Tibial nerve (tissue), 4 donors: ENCODE measurements at places on chromosomes 6 and 20.

- no peak for DNase-seq
Measured at GRCh38 chr6:111795558-111795957, 77.7 kb downstream of the FYN start.

DNA sequence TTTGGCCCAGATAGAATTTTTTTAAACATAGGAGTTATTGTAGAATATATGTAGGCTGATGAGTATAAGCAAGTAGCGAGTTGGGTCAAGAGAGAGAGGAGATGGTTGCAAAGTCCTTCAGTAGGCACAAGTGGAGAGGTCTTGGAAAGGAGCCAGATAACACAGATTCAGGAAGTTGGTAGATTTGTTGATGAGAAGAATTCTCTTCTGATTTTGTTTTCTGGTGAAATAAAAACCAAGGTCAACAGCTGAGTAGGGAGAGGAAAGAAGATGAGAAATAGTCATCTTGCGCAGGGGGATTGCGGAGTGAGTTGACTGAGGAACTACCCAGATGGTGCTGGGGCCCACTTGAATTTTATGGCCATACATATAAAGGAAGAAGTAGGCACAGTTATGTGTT, 17.4 kb upstream of the CD83 start:
- no peak for DNase-seq

GRCh38 chr6:129493354-129493902, 216.5 kb downstream of the ARHGAP18 start:
- DNase-seq: no peak

GRCh38 chr20:10735195-10735949, 61.6 kb upstream of the JAG1 start:
- DNase-seq: no peak

- no peak for DNase-seq
Measured at GRCh38 chr6:6003621-6004366, 2.9 kb downstream of the NRN1 start.

DNA sequence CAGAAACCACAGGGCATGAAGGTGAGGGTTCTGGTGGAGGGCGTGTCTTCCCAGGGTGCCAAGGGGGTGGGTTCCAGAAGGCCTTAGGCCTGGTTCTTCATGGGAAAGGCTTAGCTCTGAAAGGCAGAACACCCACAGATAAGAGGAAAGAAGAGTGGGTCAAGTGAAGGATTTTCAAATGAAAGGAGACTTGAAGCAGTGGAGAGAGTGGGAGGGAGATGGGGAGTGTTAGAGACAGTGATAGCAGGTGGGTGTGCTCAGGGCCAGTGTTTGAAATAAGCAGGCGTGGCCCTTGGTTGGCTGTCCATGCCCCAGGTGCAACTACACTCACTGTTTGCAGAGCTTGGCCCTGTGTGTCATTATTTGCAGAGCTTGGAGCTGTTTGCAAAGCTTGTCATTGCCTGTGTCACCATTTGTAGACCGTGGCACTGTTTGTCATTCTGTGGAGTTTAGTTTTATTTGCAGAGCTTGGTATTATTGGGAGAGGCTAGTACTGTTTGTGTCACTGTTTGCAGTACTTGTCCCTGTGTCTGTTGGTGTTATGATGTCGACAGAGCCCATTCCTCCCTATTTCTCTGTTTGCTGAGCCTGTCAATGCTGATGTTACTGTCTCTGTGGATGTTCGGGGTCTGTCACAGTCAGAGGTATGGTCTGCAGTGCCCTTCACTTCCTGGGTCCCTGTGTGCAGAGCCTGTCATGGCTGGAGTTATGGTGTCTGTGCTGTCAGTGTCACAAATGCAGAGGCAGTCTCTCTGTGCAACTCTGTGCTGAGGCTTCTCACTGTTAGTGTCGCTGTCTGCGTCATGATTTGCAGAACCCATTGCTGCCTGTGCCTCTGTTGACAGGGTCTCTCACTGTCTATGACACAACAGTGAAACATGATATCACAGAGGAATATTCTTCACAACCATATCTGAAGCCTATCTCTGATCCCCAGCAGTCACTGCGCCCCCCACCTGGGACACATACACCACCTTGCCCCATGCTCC, 127.7 kb upstream of the LRFN2 start:
- DNase-seq: no peak

DNA sequence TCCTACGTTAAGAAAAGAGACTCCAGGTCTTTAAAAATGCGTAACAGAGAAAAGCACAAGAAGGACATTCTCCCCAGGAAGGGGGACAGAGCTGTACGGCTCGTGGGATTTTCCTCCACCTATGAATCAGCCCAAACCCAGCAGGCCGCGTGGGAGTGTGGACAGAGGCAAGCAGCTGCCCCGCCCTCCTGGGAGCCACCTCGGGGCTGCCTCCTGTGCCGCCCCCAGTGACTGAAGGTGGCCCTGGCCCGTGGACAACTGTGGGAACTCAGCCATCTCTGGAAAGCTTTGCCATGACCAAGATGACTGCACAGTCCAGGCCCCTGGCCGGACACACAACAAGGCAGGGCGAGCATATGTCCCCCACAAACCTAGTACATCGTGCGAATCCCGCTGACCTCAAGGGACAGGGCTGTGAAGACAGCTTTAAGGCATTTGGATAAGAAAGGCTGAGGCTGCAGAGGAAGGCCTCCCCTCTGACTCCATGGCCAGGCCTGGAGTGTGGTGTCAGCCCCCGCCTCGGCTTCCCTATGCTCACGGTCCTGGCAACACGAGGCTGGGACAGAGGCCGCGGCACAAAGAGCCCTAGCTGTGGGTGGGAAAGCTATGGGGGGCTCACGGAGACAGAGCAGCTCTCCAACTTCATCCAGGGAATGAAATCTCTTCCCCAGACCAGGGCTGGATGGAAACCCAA, 26.9 kb downstream of the PXDC1 start:
- no peak for DNase-seq

DNA sequence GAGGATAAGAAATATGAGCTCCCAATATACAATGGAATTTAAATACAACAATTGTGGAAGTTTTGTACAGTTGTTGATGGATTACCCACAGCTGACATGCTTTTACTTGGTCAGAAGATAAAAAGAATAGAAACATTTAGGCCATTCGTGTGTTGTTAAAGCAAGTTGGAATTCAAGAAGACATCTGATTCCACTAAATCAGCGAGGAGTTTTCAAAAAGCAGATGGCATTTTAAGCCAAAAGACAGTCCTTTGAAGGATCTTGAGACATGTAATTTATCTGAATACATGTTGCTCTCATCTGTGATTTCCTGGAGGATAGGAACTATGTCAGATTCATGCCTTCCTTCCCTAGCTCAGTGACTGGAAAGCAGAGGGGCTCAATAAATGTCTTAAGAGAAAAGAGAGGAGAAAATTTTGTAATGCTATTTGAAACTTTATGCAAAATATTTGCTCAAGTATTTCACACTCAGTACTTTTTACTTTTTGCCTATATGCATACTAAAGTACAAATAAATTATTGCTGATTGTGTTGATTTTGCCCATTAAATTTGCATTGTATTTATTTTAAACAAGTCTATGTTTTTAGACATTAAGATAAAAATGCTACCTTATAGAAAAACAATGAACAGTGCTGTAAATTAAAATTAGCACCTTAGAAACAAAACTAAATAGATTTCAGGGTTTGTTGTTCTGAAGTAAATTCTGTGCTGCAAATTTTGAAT, 733.8 kb upstream of the FLRT3 start:
- DNase-seq: no peak

GRCh38 chr6:64081453-64081852, 445.9 kb downstream of the PHF3 start:
- DNase-seq: no peak

DNA sequence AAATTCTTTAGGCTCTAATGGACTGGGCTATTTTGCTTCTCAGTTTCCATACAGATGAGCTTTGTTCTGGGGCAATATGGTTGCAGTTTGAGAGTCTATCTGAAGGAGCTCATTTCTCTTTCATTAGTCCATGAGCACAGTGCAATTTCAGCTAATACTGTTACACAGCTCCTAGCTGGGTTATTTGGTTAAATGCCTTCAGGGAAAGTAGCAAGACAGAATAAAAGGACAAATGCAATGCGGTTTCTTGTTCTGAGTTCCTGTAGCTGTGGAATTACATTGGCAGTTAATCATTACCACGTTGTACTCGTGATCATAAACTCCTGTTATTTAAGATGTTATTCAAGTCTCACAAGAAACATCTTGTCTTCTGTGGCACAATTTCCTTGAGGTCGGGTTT, 127.7 kb downstream of the BFSP1 start:
- no peak for DNase-seq

- DNase-seq: no peak
Measured at GRCh38 chr20:19540392-19540791, 217.7 kb upstream of the RIN2 start.
